Stomach (tissue), 19 donors: ENCODE measurements at places on chromosomes 2 and 18. TPM values are rescaled to one million over a fixed set of nuclear protein-coding genes. Genes with fewer than 3 reads are reported as not detected.

GNLY gene
- total RNA-seq = 5.8 TPM

POTEI gene
- total RNA-seq = 1.2 TPM

ERMN gene
- total RNA-seq = not detected

SPAST gene
- total RNA-seq = 33.8 TPM

FZD7 gene
- 20.9 TPM for total RNA-seq

ERFE gene
- total RNA-seq = 1.1 TPM

CFAP53 gene
- total RNA-seq = not detected

TRIM43 gene
- total RNA-seq = not detected

RBM44 gene
- total RNA-seq = 2.0 TPM

WNT10A gene
- 4.3 TPM for total RNA-seq

NFATC1 gene
- total RNA-seq = 6.6 TPM

GTF2A1L gene
- 306 TPM for total RNA-seq

ZNF512 gene
- total RNA-seq = 14.7 TPM

CBLN2 gene
- 3.8 TPM for total RNA-seq

CIAO1 gene
- total RNA-seq = 58.3 TPM

CPO gene
- 0.37 TPM for total RNA-seq

ADCYAP1 gene
- 4.2 TPM for total RNA-seq

VWA3B gene
- not detected for total RNA-seq

TNFRSF11A gene
- total RNA-seq = 18.5 TPM
